ENCODE measurements at places on chromosomes 4 and X.

DNA sequence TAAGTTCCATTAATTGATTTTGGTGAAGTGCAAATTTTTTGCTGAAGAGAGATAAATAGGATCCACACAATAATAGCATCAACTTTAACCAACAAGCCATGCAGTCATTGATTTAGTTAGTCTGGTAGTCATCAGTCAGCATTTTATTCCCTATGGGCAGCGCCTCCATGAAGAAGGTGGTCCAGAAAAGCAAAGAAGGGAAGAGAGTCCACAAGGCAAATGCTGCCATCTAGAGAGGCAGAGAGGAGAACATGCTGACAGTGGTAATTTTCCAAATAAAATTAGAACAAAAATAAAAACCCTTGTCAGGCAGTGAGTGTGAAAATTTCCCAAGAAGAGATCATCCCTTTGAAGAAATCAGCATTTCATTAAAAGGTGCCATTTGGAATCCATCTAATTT, 366.7 kb upstream of the FAM241A start:
- no peak for DNase-seq

DNA sequence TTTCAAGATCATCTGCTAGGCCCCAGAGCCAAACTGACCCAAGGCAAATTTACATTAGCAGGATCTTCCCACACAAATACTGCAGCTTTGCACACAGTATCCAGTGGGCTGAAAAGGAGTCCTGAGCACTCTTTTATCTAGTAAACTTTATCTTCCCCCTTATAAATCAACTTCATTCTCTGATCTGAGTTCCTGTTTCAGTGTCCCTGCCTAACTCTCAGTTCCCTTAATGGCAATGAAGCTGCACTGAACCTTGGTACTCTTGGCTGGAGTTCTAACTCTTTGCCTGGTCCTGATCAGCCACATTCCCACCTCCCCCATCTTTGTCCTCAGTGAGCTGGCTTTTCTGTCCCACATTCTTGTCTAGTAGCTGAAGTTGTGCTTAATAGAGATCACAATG, 37.4 kb downstream of the EDA2R start:
- DNase-seq, result no peak

DNA sequence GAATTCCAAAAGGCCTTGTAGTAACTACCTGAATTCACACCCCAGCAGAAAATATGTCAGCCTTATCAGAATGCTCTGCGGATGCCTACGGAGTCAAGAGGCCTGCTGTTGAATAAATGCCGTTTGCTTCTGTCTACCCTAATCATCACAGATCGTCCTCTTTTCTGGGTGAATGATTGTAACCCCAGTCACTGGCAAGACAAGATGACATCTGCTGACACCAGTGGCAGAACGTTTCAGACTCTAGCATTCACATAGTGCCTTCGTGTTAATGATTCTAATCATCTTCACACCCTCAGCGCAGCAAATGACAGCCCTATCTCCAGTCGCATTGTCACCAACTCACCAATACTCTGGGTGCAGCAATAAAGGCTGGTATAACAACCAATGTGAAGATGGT, 89.1 kb upstream of the MAP3K15 start:
- no peak for DNase-seq

GRCh38 chr4:173436771-173437265, 37.9 kb upstream of the SCRG1 start:
- DNase-seq, result no peak

GRCh38 chrX:134738986-134739740, 80.9 kb upstream of the PLAC1 start:
- DNase-seq, result no peak

DNA sequence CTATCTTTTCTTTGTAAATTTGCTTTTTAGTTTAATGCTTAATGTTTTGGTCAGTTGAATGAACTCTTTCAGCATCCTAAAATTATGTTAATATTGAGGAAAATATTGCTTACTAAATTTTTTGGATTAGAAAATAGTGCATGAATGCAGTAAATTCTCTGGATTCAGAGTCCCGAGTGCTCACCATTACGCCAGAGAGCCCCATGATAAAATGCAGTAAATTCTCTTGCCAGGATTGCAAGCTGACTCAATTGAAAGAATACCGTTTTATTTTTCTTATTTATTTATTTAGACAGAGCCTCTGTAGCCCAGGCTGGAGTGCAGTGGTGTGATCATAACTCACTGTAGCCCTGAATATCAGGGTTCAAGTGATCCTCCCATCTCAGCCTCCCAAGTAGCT, 60.9 kb upstream of the ENPEP start:
- no peak for DNase-seq

GRCh38 chrX:10781847-10782530, 161.6 kb upstream of the MID1 start:
- DNase-seq, result no peak

DNA sequence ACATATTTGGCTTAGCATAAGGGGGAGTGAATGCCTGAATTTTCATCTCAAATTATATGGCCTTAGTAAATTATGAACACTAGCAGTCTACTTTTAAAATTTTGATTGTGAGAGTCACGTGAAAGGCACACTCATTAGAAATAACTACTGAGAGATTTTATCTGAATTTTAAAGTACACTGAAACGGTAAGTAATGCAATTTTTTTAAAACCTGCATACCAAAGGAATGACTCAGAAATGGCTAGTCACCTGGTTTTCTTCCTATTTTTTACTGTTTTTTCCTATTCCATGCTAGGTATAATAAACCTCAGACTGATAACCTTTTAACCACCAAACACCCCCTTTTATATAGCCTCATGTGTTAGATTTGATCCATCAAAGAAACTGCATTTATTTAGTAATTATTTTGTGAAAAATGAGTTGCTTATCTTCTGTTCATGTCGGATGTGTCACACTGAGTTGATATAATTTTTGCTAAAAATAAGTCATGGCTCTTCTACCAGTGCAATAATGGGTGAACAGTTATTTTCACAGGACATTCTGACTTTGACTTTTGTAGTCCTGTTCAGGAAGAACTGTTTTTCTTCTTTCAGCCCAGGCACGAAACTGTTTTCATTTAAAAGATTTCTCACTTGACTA, 40.4 kb downstream of the CPEB2 start:
- no peak for DNase-seq

DNA sequence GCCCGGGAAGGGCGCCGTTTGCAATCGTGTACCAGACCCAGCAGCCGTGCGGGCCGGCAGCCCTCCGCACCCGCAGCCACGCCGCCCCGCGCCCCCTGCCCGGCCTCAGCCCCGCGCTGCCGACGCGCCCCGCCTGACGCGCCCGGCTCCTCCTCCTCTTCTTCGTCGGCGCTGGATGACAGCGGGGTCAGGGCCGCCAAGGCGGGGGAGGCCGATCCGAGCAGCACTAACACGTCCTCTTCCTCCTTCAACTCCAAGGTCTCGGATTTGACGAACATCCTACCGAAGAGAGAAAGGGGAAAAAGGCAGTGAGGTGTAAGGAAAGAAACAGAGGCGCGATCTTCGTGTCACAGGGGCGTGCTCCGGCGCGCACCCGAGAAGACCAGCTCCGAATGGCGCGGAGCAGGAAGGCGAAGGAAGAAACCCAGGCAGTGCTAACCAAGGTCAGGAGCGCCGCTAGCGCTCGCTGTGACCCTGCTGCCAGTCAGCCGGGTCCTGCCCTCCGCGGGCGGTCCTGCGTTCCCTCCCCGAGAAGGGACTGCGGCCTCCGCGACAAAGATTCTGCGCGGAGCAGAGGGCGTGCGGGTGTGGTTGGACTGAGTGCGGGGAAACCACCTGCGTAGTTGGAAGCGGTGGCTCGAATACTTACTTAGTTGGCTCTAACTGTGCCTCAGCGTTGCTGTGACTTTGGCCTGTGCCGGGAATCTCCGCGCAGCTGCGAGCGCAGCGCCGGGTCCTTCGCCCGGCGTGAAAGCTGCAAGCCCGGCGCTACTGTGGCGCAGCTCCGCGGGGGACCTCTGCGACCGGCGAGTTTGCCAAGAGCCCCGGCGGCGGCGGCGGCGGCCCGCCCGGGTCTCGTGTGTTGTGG, 548 bp downstream of the NEUROG2 start:
- DNase-seq, result peak; percentile 78

DNA sequence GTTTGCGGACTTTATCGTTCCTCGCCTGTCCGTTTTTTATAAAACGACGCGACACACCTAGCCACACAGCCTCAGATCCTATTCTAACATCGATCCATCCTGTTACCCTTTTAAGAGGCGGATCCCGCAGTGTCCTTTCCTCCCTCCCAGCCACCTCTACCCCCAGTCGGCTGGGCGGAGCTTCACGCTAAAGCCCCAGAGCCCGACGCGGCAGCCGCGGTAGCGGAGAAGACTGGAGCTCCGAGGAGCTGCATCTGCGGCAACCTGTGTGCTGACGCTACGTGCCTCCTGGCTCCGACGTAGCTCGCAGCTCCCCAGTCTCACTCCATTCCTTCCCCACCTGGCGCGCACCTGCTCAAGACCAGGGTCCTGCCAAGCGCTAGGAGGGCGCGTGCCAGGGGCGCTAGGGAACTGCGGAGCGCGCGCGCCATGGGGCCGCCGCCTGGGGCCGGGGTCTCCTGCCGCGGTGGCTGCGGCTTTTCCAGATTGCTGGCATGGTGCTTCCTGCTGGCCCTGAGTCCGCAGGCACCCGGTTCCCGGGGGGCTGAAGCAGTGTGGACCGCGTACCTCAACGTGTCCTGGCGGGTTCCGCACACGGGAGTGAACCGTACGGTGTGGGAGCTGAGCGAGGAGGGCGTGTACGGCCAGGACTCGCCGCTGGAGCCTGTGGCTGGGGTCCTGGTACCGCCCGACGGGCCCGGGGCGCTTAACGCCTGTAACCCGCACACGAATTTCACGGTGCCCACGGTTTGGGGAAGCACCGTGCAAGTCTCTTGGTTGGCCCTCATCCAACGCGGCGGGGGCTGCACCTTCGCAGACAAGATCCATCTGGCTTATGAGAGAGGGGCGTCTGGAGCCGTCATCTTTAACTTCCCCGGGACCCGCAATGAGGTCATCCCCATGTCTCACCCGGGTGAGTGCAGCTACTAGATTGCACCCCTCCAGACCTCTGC, at the start of gene RNF128:
Gene RNF128, plus strand, starts transcription at position 217 of the 953 bp plus-strand sequence. Its CDS starts 213 bp downstream, at position 430.
- DNase-seq, result peak; percentile 64

DNA sequence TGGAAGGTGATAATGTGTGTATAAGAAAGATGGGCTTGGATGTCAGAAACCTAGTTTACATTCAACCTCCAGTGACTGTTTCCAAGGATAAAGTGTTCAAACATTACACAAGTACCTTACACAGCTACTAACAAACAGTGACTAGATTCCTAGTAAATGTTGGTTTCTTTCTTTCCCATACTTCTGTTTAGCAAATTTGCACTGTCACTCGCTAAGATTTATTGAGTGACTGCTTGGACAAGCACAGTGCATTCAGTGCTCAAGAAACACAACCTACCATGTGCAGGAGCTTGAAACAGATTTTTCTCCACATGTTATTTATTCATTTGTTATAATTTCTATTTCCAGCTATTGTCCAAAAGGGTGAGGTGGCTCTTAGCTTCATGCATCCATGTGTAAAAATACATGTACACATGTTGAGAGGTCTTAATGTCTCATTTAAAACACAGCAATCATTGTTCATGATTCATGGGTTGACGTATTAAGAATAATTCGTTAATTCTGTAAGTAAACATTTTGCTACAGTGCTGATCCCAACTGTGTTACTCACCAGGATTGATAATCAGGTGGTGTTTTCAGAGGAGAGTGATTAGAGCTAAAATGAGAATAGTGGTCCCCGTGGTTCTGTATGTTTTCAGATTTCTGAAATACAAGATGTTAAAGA, 153.0 kb downstream of the DCLK2 start:
- DNase-seq, result no peak

DNA sequence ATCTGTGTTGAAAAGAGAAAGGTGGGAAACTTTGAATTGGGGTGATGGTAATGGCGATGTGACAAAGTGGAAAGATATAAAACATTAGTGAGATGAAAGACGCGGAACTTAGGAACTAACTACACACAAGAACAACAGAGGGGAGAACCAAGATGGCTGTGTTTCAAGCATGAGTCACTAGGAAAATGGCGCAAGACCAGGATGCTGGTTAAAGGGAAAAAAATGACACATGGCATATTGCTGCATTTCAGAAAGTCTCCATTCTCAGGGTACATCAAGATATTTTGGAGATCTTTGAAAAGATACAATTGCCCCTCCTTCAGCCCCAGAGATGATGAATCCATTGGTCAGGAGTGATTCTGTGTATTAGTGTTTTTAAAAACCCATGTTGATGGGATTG, 164.4 kb downstream of the FBXO8 start:
- no peak for DNase-seq

DNA sequence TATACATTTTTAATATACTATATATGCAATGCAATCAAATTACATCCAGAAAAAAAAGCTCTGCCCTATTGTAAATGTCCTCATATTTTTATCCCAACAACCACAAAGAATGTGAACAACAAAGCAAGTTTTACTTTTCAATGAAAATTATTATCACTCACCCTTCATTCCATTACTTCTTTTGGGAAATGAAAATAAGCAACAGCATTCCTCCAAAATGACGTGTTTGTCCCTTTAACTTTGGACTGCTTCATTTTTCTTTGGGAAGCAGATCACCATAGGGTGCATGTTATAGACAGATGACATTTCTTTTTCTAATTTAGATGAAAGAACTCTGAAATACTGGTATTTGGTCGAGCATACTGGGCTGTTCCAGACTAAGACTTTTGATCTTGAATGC, 667.1 kb upstream of the BOD1L1 start:
- no peak for DNase-seq

- DNase-seq, result no peak
Observed at GRCh38 chr4:98394134-98394533, 132.9 kb downstream of the RAP1GDS1 start.

GRCh38 chrX:41449615-41450014, 2.5 kb downstream of the NYX start:
- no peak for DNase-seq

- DNase-seq, result peak; percentile 81
Observed at GRCh38 chrX:13506574-13506973, 62.8 kb upstream of the EGFL6 start.

- no peak for DNase-seq
Observed at GRCh38 chrX:101745046-101745445, 85.4 kb upstream of the ARMCX2 start.

DNA sequence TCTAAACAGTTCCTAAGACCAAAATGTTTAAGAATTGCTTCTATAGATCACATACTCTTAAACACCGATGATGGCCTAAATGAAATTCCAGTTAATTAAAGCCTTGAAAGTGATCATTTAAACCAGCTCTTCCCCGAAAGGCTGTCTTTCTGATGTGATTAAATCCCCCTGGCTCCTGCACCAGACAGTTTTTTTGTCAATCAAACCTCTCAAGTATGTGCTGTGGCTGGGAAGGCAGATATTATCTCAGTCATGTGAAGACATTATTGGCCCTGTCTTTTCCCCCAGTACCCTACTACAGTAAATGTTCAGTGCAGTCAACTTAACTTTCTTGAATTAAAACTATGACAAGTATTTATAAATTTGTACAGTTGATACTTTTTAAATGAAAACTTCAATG, 121.0 kb upstream of the MYOZ2 start:
- DNase-seq, result no peak

DNA sequence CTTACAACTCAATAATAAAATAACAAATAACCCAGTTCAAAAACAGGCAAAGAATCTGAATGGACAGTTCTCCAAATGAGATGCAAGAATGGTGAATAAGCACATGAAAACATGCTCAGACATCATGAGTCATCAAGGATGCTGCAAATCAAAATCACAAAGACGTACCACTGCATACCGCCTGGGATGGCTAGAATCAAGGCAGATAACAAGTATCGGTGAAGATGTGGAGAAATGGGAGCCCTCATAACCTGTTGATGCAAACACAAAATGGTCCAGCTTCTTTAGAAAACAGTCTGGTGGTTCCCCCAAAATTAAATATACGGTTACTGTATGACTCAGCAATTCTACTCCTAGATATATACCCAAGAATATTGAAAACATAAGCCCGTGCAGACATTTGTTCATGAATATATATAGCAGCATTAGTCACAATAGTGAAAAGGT, 32.5 kb downstream of the AKAP4 start:
- DNase-seq, result no peak

- DNase-seq, result no peak
Observed at GRCh38 chr4:183286590-183287308, 33.3 kb downstream of the CLDN22 start.

Measured in activated effector memory CD4-positive, alpha-beta T cell treated with anti-CD3 and anti-CD28 coated beads, Interleukin-2, amount 50 U/mL, for 16 hours (primary cell).